Stimulated activated CD8-positive, alpha-beta memory T cell treated with anti-CD3 and anti-CD28 coated beads, Interleukin-15, amount 100 ng/mL, for 4 hours (primary cell): ENCODE measurements at places on chromosomes 4 and X.
A peak's percentile ranks its signal among the peaks of the same experiment; 100 is the strongest.

DNA sequence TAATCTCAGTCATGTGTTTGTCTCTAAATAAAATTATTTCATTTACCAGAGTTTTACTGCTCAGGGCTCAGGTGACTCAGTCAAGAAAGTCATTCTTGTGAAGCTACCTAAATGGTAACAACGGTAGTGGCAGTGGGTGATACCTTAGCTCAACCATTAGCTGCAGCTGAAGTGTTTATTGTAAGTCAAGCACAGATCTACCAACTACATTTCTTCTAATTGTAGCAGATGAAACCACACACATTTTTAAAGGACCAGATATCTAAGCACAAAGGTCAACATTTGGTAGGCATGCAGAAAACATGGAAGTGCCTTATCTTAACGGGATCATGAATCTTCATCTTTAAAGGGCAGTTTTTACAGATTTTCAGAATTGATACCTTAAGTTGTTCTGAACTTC lies 79.1 kb downstream of the FAT4 start:
- DNase-seq, result no peak

- DNase-seq, result peak; percentile 85
Measured at GRCh38 chrX:48937054-48937907, 18.5 kb upstream of the PIM2 start.

DNA sequence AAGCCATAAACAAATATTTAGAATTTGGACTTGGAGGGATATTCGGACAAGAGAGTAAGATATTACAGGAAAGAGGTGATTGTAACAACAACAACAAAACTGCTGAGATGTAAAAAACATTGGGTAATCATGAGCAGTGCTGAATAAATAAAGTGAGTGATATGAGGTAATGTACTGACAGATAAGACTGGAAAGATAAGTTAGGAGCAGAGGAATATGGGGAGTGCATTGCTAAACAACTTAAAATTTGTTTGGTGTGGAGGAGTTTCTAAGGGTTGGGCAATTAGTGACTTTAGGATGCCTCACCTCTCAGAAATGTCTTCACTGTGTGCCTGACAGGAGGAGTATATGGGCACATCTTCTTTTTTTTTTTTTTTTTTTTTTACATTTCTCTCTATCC lies 637.8 kb upstream of the GRIA3 start:
- DNase-seq, result no peak

DNA sequence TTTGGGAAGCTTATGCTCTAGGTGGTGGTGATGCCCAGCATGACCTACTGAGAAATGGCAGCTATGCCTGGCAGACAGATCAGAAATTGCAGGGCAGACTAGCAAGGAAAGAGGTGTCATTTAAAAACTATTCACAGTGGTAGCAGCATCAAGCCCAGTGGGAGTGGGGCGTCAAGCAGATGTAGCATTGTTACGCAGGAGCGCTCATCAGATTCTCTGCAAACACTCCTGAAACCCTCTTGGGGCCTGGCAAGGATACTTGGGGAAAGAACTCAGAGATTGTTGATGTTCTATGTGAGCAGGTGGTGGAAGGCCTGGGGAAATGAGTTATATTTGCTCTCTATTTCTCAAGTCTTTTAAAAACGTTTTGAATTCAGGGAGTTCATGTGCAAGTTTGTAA lies 437.6 kb downstream of the RAPGEF2 start:
- DNase-seq, result no peak

GRCh38 chrX:143854006-143854405 lies 29.9 kb upstream of the UBE2NL start:
- no peak for DNase-seq

DNA sequence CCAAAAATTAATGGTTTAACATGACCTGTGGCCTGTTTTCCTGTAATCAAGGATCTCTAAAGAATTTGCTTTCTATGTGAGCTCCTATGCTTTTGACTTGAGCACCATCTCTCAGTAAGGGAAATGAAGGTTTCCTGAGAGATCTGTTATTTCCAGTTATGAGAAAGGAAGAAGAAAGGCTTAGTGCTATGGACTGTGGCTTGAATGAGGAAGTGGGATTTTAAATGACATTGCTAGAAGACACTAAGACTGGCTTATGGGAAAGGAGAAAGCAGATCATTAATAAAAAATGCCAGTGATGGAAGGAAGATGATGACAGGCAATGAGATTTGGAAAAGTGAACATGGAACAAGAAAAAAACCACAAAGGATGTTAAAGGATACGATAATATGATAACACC lies 285.4 kb downstream of the OPHN1 start:
- no peak for DNase-seq

GRCh38 chrX:10169175-10169574 lies 12.4 kb downstream of the CLCN4 start:
- no peak for DNase-seq

DNA sequence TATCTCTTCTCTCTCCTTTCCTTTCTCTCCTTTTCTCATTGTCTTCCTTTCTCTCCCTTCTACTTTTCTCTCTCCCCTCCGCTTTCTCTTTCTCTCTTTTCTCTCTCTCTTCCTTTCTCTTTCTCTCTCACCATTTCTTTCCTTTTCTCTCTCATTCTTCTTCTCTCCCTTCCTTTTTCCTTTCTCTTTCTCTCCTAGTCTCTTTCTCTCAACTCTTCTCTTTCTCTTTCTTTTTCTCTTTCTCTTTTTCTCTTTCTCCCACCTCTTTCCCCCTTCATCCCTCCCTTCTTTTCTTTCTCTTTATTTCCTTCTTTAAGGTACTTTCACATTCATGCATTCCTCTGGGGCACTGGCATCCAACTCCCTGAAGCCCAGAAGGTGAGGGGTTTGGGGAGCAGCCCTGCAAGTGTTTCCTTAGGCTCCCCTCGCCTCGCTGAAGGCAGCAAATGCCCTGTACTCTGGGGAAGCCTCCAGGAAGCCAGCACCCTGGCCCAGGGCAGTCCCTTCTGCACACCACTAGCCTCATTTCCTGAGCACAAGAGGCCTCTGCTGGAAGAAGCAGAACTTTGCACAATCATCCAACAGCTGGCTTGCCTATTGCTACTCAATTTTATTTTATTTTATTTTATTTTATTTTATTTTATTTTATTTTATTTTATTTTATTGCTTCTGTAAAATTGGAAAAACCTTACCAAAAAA lies 124.2 kb downstream of the NFKB1 start:
- no peak for DNase-seq

- DNase-seq, result no peak
Measured at GRCh38 chr4:147160908-147161513, 215.3 kb upstream of the TTC29 start.

GRCh38 chr4:127141856-127142255 lies 490.9 kb upstream of the INTU start:
- DNase-seq, result no peak

- no peak for DNase-seq
Measured at GRCh38 chr4:177283167-177283566, 26.5 kb upstream of the NEIL3 start.

DNA sequence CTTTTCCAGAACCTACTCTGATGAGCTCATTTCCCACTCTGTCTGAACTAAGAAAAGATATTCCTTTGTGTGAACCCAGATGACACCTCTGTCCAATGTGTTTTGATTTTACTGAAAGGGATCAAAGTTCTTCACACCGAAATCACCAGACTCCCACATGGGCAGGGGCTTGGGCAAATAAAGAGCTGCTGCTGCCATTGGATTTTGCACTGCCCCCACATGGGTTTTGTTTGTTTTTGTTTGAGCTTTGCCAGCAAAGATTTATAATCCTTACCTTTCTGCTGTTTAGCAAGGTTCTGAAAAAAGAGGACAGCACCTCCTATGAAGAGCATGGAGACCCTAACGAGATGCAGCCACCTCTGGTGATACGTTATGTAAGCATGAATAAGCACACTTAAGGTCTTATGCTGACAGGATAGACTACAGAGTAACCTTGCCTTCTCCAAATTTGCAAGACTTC lies 44.3 kb downstream of the HSD17B13 start:
- DNase-seq, result no peak

DNA sequence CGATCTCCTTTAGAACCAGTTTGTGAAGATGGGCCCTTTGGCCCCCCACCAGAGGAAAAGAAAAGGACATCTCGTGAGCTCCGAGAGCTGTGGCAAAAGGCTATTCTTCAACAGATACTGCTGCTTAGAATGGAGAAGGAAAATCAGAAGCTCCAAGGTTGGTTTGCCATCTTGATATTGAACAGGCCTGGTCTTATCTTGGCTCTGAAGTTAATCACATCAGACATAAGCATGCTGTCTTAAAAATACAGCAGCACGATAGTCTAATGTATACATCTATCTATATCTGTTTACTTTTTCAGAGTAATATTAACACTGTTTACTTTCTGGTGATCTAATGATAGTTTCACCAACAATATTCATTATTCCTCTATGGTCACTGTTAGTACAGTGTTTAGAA lies 129.8 kb downstream of the PTTG2 start:
- no peak for DNase-seq

DNA sequence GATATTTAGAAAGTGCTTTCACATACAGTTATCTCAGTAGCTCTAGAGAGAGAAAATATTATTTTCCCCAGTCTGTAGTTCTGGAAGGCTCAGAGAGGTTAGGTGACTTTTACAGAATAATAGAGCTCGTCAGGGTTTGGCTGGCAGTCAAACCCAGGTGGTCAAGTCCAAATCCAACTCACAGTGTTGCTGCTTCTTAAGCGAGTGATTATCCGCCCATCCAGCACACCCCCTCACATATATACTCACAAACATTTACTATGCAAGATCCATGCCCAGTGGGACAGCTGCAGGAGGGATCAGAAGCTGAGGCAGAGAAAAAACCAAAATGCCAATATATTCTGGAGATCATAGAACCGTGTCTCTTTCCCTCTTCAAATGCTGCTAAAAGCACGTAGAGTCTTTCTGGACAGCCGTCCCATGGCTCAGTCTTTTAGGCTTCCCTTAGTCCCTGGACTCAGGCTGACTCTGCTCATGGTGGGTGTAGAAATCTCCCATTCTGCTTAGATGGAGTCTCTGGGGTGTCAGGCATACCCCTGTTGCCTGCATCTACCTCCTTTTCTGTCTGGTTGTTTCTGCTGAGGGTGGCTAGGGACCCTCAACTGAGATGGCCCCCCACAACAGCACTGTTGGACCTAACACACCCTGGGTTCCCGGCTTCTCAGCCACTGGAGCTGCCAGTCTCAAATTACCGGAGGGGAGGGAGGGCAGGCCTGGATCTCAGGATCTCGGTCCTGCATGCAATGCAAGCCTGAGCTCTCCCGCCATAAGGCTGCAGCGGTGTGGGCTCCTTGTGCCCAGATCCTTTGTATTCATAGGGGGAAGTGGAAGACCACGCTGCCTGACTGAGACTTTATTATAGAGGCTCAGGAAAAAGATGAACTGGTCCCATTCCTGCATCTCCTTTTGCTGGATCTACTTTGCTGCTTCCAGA lies at the start of gene CHRNA9:
TSS of gene CHRNA9 (plus strand) at position 743 of the 934 bp plus-strand sequence. CDS start at position 878, 135 bp downstream.
- DNase-seq, result no peak

DNA sequence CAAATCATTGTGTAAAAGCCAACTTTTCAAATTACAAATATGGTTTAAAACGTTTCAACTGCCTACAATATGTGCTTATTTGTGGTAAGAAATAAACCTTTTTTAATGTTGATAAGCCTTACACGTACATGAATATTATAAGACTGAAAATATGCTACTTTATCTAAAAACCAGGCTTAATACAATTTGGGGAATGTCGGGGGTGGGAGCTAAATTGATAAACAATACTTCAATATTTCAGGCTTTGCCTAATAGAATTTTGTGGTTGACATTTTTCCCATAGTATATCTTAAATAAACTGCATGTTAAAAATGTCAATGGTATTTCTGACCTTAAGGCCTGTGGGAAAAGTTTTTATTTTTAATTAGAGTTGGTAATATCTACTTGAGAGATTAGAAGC lies 69.8 kb upstream of the SLIT2 start:
- no peak for DNase-seq

DNA sequence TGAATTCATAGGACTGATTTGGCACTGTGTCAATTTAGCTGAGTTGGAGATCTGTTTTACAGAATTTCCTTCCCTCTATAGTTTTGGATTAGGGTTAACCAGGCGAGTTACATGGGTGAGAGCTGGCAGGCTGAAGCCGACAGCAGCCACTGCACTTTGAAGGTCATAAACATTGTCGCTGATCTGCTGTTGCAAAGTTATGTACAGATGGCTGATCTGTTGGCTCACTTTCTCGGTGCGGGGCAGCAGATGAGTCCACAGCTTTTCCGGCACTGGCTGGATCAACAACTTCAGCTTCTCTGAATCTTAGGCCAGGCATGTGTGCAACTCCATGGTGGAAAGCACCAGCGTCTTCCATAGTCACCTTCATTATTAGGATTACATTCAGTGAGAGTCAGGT lies 173.7 kb downstream of the GPAT3 start:
- DNase-seq, result no peak

DNA sequence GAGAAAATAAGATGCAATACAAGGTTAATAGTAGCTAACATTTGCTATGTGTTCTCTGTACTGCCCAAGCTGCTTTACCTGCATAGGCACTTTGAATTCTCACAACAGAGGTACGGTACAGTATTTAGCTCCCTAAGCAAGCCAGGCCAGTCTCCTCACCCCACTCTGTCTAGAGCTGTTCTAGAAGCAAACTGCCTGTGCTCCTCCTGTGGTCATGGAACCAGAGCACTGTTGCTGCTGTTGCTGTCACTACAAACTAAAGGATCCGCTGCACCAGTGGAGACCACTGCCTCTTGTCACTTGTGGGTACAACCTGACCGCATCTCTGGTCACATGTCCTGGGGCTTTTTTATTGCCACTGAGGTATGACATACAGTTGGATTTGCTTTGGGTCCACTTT lies 19.6 kb downstream of the ZNF330 start:
- DNase-seq, result no peak

DNA sequence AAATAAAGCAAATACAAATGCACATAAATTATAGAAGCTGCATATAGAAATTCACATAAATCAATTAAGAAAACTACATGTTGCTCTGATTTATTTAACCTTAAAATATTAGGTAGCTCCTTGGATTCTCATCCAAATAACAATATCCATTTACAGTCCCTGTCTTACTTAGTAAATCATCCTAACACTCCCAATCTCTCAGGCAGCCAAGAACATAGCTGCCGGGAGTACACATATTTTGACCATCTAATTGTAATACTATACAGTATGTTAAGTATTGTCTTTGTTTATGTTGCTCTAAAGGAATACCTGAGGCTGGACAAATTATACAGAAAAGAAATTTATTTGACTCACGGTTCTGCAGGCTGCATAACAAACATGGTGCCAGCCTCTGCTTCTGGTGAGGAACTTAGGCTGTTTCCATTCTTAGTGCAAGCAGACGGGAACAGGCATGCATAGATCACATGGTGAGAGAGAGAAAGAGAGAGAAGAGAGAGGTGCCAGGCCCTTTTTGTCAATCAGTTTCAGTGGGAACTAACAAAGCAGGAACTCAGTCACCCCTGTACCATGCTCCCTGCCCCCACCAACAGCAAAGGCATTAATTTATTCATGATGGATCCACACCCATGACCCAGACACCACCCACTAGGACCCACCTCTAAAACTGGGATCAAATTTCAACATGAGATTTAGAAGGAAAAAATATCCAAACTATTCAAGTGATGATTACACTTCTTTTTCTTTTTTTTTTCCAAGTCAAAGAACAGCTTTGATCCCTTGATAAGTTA lies 614.8 kb upstream of the TECRL start:
- DNase-seq, result no peak

GRCh38 chrX:87409113-87409841 lies 108.3 kb upstream of the KLHL4 start:
- DNase-seq, result no peak
